ENCODE measurements at places on chromosomes 12 and 14. TPM values are rescaled to one million over a fixed set of nuclear protein-coding genes. Genes with fewer than 3 reads are reported as not detected.

DNA sequence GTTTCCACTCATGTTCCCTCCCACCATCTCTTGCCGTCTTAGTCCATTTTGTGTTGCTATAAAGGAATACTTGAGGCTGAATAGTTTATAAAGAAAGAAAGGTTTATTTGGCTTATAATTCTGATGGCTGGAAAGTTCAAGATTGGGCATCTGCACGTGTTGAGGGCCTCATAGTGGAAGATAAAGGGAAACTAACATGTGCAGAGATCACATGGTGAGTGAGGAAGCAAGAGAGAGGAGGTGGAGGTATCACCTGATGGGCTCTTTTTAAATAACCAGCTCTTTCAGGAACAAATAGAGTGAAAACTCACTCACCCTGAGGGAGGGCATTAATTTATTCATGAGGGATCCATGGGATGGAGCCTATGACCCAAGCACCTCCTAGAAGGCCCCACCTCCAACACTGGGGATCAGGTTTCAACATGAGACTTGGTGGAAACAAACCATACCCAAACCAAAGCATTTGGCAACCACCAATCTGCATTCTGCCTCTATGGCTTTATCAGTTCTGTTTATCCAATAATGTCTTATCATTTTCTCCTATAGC is 29.5 kb downstream of the MYO1H start:
- H3K4me1 ChIP-seq = no peaks in the 10 kb centered on the region
- DNase-seq = no peak
- peaks cover 10% of the 10 kb centered on the region for H3K27me3 ChIP-seq
- H3K27ac ChIP-seq = no peak overlapping the region
- no peak overlapping the region for H3K4me3 ChIP-seq

The RNASE7 gene
- not detected for total RNA-seq

GRCh38 chr12:127107744-127108143 is 1159.2 kb upstream of the TMEM132C start:
- no peaks in the 10 kb centered on the region for H3K36me3 ChIP-seq
- no peak overlapping the region for H3K27ac ChIP-seq
- DNase-seq = no peak
- H3K4me3 ChIP-seq = no peak overlapping the region
- H3K27me3 ChIP-seq = no peaks in the 10 kb centered on the region

GRCh38 chr14:54698966-54699530 is 132.1 kb downstream of the SAMD4A start:
- no peaks in the 10 kb centered on the region for H3K27me3 ChIP-seq
- H3K27ac ChIP-seq = no peak overlapping the region
- peaks cover 8% of the 10 kb centered on the region for H3K36me3 ChIP-seq
- H3K4me3 ChIP-seq = no peak overlapping the region

The UBE3B gene
- 39.1 TPM for total RNA-seq

- H3K27me3 ChIP-seq = no peaks in the 10 kb centered on the region
- H3K36me3 ChIP-seq = no peaks in the 10 kb centered on the region
- peaks cover 3% of the 10 kb centered on the region for H3K4me1 ChIP-seq
- no peak overlapping the region for H3K27ac ChIP-seq
Measured at GRCh38 chr12:91434081-91434480, 251.5 kb upstream of the DCN start.

Measured in upper lobe of right lung (tissue), 1 donor.